HepG2 (cell line): ENCODE measurements at places on chromosomes 5 and 9. TPM values are rescaled to one million over a fixed set of nuclear protein-coding genes. Genes with fewer than 3 reads are reported as not detected.
A peak's percentile ranks its signal among the peaks of the same experiment; 100 is the strongest.

Gene PIP5KL1
- polyA plus RNA-seq = 0.44 and 0.49 TPM in 2 replicates

GRCh38 chr9:137150617-137151457 lies 11.9 kb downstream of the GRIN1 start:
- no peak overlapping the region for H3K27ac ChIP-seq
- peaks cover 8% of the 10 kb centered on the region for H3K27me3 ChIP-seq
- H3K4me1 ChIP-seq = peaks cover 30% of the 10 kb centered on the region
- H3K4me3 ChIP-seq = no peak overlapping the region
- no peaks in the 10 kb centered on the region for H3K36me3 ChIP-seq
- peak; percentile 84 for DNase-seq

- H3K27ac ChIP-seq = no peak overlapping the region
- no peak for DNase-seq
- no peaks in the 10 kb centered on the region for H3K36me3 ChIP-seq
Observed at GRCh38 chr5:161094411-161094810, 242.4 kb upstream of the ATP10B start.

DNA sequence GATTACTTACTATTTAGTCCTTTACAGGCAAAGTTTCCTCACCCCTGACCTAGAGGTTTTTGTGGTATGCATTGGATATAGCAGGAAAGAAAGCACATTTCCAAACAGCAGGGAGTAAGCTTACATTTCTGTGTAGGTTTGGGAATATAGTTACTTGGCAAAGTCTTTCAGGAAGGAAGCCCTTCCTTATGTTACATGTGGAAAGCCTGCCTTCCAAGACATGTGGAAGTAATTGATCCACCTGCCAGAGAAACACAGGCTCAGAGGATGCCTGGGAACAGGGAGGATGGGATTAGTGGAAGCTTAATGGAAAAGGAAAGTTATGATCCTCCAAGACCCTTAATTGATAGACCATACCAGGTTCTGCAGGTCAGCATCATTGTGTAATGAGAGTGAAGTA lies 87.3 kb upstream of the PPP1R2B start:
- no peak for DNase-seq
- no peaks in the 10 kb centered on the region for H3K36me3 ChIP-seq
- H3K4me3 ChIP-seq = no peak overlapping the region
- no peak overlapping the region for H3K27ac ChIP-seq
- no peaks in the 10 kb centered on the region for H3K4me1 ChIP-seq

DNA sequence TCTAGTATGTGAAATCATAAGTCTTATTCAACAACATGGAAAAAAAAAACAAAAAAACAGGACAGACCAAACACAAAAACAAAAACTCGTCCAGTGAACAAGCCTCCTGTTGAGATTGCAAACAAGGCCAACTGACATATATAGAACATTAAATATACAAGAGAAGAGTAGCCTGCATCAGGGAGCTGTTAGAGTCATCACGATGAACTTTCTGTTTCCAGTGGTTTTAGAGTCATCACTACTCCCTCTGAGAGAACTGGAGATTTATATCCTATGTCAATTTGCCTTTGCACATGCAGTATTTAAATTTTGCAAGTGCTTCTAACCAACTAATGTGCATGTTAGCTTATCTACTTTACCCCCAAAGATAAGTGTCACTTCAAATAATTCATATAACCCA lies 9.9 kb downstream of the SNCAIP start:
- H3K27ac ChIP-seq = no peak overlapping the region
- H3K4me1 ChIP-seq = no peaks in the 10 kb centered on the region
- H3K4me3 ChIP-seq = no peak overlapping the region
- no peaks in the 10 kb centered on the region; the same call in 1 of the 2 replicates for H3K27me3 ChIP-seq

- peaks cover 63% of the 10 kb centered on the region for H3K36me3 ChIP-seq
- H3K4me1 ChIP-seq = peaks cover 21% of the 10 kb centered on the region
- no peaks in the 10 kb centered on the region for H3K27me3 ChIP-seq
- no peak for DNase-seq
Observed at GRCh38 chr5:14676320-14676719, 11.8 kb downstream of the OTULIN start.

DNA sequence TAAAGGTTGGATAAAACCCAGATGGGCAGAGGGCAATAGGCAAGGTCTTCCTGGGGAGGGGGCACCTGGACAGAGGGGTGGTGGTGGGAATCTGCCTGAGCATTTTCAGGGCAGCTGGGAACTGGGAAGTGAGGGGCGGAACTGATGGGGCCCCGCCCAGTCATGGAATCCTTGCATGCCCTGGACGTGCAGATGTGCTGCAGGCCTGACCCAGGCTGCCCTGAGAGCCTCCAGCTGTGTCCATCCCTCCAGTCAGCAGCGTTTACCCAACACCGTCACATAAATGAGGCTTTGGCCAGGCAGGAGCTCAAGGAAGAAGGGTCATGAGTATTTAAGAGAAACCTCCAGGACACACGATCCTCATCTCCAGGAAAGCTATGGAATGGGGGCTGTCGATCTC lies 70.3 kb downstream of the DAB2IP start:
- no peaks in the 10 kb centered on the region for H3K27me3 ChIP-seq
- no peak for DNase-seq
- no peaks in the 10 kb centered on the region for H3K36me3 ChIP-seq

GRCh38 chr5:147344861-147345260 lies 110.0 kb downstream of the STK32A start:
- no peak for DNase-seq
- no peaks in the 10 kb centered on the region for H3K27me3 ChIP-seq
- H3K36me3 ChIP-seq = no peaks in the 10 kb centered on the region
- no peak overlapping the region for H3K27ac ChIP-seq
- no peaks in the 10 kb centered on the region for H3K4me1 ChIP-seq

DNA sequence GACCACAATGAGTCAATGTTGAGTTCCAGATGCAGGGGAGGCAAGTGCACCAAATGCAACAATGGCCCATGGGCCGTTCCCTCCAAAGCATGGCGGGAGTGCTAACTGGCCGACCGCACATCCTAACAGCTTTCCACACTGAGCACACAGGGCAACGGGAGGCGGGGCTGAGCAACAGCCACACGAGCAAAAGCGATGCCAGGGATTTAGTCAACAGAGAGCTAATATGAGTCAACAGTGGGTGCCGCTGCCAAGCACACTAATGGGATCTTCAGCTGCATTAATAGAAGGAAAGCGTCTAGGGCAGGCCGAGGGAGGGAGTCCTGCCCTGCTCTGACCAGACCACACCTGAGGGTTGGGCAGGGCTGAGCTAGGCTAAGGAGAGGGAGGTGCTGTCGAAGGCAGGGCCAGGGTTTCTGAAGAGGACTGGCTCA lies 4.6 kb downstream of the EPB41L4B start:
- H3K4me3 ChIP-seq = no peak overlapping the region
- DNase-seq = peak; percentile 34
- no peak overlapping the region for H3K27ac ChIP-seq
- H3K4me1 ChIP-seq = peaks cover 81% of the 10 kb centered on the region

- no peak overlapping the region for H3K4me3 ChIP-seq
- H3K4me1 ChIP-seq = peaks cover 10% of the 10 kb centered on the region
Observed at GRCh38 chr5:133499895-133500294, 112.4 kb downstream of the FSTL4 start.

GRCh38 chr9:71675105-71675856 lies 93.0 kb downstream of the CEMIP2 start:
- H3K27me3 ChIP-seq = no peaks in the 10 kb centered on the region; the same call in 1 of the 2 replicates
- H3K4me1 ChIP-seq = peaks cover 59% of the 10 kb centered on the region
- H3K4me3 ChIP-seq = no peak overlapping the region
- DNase-seq = no peak
- H3K36me3 ChIP-seq = no peaks in the 10 kb centered on the region
- no peak overlapping the region for H3K27ac ChIP-seq
